ENCODE measurements at places on chromosomes 6 and 20. TPM values are rescaled to one million over a fixed set of nuclear protein-coding genes. Genes with fewer than 3 reads are reported as not detected.

DNA sequence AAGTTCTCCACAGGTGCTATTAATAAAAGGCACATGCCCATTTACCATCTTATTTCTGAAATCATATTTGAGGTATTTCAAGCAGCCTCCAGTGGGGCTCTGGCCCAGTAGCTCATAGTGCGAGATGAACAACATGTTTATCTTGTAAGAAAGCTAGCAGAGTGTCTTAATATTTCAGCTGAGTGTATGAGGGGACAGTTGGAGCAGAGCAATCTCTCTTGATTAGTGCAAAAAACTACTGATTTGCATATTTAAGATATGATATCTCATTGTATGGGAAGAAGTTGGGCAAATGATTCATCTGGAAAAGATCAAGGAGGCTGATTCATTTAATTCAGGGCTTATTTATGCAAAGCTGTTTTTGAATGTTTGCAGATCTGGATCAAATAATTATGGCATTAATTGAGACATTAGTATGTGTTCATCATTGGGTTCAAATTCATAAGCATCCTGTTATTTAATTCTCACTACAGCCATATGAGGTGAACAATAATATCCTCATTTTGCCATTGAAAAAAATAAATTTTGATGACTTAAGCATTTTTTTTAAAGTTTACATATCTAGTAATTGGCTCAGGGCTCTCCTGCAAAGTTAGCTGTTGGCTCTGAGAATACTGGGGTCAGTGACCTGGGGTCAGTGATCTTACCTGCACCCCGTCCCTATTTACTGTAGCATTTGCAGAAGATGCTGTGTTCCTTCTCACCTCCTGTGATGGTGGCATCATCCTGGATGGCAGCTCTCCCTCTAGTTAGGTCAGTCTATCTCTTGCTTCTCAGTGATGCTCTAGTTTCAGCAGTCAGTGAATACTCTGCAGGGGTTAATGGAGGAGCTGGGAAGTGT, 24.1 kb upstream of the GCLC start:
- no peak for DNase-seq

DNA sequence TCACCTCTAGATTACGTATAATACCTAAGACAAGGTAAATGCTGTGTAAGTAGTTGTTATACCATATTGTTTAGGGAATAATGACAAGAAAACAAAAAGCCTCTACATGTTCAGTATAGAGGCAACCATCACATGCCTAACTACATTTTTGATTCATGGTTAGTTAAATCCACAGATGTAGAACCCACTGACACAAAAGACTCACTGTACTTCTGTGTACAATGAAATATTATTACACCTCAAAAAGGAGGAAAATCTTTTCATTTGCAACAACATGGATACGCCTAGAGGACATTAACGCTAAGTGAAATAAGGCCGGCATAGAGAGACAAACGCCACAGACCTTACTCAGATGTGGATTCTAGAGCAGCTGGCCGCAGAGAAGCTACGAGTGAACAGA, 50.5 kb downstream of the NINL start:
- DNase-seq = no peak

DNA sequence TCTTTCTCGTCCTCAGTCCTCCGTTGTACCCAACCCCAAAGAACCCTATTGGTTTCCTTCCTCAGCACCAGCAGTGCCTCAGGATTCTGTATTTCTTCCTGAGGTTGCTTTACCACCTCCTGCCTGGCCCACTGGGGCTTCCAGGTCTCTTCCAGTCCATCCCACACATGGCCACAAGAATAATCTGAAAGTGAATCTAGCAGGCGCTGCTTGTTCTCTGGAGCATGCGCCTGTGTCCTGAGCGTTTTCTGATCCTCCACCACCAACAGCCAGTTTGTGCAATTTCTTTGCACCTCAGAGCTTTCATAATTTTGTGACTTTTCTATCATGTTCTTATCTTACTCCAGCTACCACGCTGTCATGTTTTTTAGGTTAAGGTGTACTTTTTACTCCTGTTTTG, 11.6 kb upstream of the HSP90AB1 start:
- no peak for DNase-seq

DNA sequence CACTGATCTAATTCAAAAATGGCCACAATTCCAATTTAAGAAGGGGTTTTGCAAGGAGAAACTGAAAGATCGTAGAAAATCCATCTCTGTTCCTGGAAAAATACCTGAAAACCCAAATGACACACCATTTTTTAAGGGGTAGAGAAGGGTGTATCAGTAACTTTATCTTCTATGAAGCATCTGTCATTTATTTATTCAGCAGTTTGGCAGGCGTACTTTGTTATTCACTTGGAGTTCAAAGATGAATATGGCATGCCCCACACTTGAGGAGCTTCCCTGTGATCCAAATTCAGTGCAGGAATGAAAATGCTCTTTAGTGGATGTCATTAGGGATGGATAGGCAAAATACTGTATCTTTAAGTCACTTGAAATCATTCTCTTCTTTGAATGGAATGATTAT, 7.2 kb downstream of the HINT3 start:
- DNase-seq = no peak

GRCh38 chr6:161038229-161039031, 46.9 kb downstream of the MAP3K4 start:
- peak; percentile 94 for DNase-seq

- DNase-seq = no peak
These were observed 669.4 kb downstream of the TFAP2A start for GRCh38 chr6:9745476-9745875.

DNA sequence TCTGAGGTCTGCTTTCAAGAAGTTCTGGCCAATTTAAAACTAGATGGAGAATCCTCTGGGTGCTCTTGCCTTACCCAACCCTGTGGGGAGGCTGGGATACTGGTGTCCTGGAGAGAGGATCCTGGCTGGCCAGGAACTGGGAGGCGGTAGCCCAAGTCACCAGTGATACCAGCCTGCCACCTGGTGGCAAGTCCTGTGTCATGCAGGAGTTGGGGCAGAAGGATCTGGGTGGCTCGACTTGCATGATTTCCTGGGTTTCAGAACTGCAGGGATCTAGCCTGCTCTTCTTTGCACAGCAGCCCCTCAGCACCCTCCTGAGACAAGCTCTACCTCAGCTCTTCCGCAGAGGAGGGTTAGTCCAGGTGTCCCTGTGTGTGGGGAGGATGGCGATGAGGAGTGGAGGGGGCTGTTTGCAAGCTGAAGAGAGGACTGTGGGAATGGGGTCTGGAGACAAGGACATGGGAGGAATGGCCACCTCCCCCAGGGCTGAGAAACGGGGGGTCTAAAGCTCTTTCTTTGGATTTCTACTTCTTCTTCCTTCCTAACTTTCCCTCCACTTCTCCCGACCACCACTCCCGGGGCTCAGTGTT, 4.2 kb downstream of the KCNK17 start:
- DNase-seq = peak; percentile 61

DNA sequence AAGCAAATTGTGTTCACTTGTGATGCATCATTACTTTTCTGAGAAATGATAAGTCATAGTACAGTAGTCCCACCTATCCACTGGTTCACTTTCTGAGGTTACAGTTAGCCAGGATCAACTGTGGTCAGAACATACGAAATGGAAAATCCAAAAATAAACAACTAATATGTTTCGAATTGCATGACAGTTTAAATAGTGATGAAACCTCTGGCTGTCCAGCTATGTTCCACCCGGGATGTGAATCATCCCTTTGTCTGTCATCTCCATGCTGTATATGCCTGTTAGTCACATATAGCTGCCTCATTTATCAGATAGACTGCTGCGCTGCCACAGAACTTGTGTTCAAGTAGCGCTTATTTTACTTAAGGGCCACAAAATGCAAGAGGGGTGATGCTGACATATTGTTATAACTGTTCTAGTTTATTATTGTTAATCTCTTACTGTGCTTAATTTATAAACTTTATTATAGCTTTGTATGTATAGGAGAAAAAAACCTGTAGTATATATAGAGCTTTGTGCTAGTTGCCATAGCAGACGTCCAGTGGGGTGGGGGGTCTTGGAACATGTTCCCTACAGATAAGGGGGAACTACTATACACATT, 29.2 kb downstream of the AFDN start:
- DNase-seq = peak; percentile 94

DNA sequence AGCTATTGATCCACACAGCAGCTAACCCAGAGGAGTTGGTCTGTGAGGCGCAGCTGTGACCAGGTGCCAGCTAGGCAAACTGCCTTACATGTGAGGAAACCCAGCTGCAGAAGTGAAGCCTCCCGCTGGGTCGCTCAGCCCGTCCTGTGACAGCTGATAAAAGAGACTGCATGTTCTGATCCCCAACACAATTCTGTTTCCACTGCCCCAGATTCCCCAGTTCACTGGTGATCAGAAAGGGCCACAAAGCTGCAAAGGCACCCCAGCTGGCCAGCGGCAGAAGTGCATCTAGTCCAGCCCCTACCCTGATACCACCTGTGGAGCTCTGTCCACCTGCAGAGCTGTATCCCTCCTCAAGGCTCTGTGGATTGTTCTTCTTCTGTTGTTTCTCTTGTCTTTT, 64.5 kb downstream of the CTNNBL1 start:
- DNase-seq = no peak

- no peak for DNase-seq
These were observed 637.0 kb downstream of the COL12A1 start for GRCh38 chr6:74568861-74569260.

Gene GTF3C6
- 127 TPM for total RNA-seq

Gene LTB
- not detected for total RNA-seq

Gene SLPI
- not detected for total RNA-seq

Gene SSTR4
- not detected for total RNA-seq

Gene GPX5
- not detected for total RNA-seq

Gene GTSF1L
- total RNA-seq = not detected

Gene MEP1A
- total RNA-seq = not detected

All from HFFc6 (cell line).